Nucleus accumbens (tissue), 56 donors: ENCODE measurements at places on chromosomes 2 and 18.

DNA sequence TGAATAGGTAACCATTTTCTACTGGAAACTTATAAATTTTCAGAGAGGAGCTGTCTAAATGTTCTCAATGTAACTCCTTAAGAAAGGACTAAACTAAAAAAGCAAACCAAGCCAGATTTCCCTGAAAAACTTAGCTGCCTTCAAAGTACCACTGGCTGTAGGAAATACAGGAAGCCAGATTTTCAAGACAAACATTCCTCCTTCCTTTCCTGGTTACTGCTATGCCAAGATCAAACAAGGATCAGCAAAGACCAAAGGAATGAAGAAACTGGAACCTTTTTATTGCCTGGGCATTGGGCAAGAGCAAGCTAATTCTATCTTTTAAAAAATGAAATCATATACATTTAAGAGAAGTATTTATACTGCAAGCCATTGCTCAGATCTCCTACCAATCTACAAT lies 212.7 kb downstream of the DYM start:
- no peak for DNase-seq

- DNase-seq = no peak
These were observed 127.6 kb downstream of the NCOA1 start for GRCh38 chr2:24618680-24619079.

DNA sequence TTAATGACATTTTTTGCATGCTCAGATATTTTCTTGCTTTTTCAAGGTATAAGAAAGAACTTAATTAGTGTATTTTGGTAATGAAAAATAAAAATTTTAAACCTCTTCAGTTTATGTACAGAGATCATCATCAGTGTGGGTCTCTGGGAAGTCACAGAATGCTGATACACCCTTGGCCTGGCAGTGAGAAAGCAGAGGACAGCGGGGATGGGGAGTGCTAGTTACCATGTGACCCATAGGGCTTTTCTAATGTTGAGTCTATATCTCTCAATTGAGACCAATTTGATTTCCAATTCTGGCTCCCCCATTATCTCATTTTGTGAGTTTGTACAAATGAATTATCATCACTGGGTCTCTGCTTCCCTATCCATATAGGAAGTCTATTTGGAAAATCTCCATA lies 305.7 kb downstream of the CYRIA start:
- no peak for DNase-seq

- DNase-seq = no peak
These were observed 137.5 kb downstream of the DYM start for GRCh38 chr18:49322765-49323490.

DNA sequence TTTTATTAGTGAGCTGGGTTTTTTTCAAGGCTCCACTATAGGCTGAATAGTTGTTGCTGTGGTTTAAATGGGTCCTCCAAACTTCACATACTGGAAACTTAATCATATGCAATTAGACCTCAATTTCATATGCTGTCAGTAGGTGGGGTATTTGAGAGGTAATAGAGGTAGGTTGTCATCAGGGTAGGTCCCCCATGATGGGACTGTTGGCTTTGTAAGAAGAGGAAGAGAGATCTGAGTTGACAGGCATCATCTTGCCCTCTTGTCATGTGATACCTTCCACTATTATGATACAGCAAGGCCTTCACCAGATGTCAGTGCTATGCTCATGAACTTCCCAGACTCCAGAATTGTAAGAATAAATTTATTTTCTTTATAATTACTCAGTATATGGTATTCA lies 819.4 kb downstream of the LRP1B start:
- no peak for DNase-seq

- no peak for DNase-seq
These were observed 58.2 kb downstream of the TWSG1 start for GRCh38 chr18:9392726-9393125.

GRCh38 chr2:143497726-143498125 lies 368.5 kb downstream of the ARHGAP15 start:
- no peak for DNase-seq

DNA sequence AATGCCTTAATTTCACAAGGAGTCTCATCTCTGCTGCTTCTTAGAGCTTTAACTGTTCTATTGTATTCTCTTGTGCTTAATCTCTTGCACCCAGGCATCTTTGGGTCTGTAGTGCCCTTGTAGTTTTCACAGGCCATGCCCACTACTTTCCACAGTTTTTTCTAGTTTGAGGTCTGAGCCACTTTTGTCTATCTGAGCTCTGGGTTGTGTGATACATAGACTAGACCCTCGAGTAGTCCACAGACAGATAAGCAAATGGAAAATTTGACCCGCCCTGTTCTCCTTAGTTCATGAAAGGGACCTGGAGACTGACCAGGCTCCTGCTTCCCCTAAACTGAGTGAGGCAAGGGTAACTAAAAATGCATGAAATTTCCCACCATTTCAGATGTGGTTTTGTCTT lies 466.8 kb upstream of the ZEB2 start:
- DNase-seq = no peak

GRCh38 chr18:9951022-9951859 lies 37.4 kb downstream of the VAPA start:
- no peak for DNase-seq

DNA sequence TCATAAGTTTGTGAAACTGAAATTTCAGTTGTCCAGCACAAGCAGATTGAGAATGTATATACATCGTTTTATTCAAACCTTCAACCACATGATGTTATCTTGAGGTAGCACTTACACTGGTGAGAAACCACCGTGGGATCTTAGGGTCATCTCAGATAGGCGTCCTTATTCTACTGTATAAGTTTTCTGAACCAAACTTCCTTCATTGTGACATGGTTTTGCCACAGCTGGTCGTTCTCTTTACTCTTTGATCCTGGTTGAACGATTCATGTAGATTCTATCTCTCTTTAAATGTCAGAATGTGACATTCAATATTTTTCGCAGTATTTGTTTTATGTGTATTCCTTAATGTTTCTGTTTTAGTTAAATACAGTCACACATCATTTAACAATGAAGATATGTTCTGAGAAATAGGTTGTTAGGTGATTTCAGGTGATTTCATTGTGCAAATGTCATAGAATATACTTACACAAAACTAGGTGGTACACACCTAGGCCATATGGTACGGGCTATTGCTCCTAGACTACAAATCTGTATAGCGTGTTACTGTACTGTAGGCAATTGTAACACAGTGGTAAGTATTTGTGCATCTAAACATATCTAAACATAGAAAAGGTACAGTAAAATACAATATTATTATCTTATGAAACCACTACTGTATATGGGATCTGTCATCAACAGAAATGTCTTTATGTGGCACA lies 17.9 kb upstream of the ARHGAP25 start:
- no peak for DNase-seq

DNA sequence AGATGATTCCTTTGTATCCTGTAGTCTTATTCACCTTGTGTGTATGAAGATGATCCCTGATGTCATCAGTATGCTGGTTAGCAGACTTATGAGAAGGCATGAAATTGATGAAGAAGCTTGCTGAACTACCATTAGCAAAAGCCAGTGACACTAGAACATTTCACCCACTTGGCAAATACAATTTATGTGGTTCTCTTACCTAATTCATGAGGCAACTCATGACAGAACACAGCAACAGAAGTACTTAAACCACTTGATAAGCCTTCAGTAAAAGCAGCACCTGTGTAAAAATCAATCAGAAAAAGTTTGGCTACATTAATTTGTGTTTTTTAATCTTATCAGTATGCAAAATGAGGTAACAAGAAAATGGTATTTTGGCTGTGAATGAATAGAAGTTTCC lies 16.8 kb downstream of the SLC39A6 start:
- no peak for DNase-seq

DNA sequence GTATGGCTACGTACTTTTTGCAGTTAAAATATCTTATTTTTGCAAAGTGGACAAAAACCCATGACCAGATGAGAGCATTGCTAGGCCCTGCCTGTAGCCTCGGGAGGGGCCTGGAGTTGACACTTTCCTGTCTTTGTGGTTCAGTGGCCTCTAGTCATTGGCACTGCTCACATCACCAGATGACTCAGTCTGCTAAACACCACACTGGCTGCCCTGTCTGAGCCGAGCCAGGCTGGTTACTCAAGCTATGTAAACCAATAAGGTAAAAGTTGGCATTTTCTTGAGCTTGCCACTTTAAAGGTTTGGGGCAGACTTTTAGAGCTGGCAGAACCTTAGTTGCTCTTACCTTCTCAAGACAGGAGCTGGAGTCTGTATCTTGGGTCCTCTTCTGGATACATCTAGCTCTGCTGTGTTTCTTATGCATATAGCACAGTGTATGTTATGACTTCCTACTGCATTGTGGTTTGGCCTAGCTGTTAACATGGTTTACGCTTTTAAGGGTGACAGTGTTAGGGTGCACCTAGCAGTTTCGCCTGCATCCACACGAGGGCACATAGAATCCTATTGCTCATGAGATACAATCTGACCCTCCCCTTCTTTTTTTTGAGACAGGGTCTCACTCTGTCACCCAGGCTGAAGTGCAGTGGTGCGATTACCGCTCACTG lies 76.4 kb downstream of the AP1S3 start:
- no peak for DNase-seq

GRCh38 chr2:120791243-120791961 lies 55.7 kb downstream of the GLI2 start:
- DNase-seq = no peak

DNA sequence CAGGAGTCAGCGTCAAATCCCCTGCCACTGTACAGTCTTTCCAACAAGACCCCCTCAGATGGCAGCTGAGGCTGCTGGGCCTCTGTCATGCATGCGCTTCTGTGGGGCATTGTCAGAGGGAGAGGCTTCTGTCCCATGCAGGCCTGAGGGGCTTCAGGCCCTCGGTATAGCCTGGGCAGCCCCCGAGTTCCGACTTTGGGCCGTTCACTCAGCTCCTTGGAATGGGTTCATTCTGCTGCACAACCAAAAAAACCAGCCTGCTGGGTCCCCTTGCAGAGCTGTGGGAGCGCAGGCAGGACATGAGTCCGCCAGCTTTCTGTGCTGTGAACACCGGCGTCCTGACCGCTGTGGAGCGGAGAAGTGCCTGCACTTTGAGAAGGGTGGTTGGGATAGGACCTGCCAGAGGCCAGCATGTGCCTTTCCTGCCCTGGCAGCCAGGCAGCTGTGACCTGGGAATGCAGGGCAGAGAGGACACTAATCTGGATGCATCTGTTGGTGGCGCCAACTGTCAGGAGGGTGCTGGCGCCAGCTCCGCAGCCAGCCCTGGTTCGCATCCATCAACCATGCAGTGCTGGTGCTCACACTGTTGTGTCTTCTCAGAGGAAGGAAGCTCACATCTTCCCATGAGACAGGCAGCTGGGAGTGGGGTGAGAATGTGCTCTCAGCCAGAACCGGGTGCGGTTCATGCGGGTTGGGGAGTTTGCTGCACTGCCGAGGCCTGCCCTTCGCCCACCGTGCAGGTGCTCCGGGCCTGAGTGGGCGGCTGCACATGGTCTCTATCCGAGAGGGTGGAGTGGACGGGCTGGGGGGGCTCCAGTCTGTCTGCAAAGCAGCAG lies 14.3 kb downstream of the ARHGEF4 start:
- no peak for DNase-seq

DNA sequence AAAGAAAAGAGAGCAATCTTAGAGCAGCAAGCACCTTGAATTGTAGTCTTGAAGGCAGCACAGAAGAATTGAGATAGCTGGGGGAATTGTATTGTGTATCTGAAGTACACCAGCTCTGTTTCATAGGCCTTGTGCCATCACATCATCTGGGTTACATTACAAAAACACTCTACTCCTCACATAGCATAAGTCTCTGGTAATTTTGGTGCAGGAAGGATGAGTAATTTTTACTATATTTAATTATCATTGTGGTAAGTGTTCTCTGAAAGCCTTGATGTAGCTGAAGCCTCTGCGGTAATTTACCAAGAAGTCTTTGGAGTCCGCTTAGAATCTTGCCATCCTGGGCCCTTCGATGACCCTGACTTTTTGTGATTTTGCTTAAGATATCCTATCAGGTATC lies 291.1 kb downstream of the ARHGAP15 start:
- DNase-seq = no peak

- DNase-seq = no peak
These were observed 47.0 kb upstream of the CABLES1 start for GRCh38 chr18:23088310-23088709.

DNA sequence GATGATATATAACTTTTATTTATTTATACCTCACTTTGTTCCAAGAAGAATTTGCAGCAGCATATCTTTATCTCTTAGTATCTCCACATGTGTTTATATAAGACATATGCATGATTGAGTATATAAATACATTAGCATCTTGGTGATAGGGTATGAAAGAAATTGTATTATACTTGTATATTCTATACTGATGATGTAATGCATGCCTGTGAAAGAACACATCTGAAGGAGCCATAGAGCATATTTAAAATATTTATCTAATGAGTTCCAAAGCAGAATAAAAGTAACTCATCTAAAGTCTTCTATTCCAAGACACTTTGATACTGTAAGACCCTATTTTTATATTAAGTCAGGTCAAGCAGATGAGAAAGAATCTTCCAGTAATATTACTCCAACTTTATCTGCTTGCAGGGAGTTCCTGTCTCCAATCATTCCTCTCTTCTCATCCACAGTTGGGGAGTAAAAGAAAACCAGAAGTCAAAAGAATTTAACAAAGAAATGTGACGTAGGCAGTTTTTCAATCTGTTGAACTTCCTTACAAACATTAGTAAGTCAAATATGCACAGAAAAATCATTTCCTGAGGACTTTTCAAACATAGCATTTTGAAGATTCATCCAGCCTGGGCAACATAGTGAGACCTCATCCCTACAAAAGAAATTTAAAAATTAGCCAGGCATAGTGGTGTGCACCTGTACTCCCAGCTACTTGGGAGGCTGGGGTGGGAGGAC lies 76.7 kb downstream of the DTNB start:
- no peak for DNase-seq

DNA sequence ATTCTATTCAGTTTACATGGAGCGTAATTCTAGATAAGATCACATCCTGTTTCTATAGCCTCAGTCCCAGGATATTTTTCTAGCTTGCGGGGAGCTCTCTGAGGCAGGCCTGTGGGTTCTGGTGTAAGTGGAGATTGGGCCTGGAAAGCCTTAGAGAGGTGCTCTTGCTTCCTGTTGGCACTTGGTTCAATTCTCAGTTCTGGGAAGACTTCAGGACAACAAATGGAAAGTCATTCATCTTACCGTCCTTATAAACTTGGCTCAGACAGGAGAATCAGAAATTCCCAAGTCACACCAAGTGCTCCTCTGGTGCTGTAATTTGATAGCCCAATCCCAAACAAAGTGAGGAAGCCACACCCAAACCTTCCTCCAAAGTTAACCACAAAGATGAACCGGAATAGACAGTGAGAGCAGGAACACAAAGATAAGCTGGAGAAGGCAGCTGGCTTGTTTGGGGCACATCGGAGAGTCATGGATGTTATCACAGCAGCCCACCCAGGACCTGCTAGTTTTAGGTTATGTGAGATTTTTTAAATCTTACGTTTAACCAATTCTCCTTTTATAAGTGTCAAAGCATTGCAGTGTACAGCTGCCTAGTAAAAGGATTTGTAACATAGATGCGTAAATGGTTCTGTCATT lies 144.3 kb upstream of the MAP3K20 start:
- no peak for DNase-seq

DNA sequence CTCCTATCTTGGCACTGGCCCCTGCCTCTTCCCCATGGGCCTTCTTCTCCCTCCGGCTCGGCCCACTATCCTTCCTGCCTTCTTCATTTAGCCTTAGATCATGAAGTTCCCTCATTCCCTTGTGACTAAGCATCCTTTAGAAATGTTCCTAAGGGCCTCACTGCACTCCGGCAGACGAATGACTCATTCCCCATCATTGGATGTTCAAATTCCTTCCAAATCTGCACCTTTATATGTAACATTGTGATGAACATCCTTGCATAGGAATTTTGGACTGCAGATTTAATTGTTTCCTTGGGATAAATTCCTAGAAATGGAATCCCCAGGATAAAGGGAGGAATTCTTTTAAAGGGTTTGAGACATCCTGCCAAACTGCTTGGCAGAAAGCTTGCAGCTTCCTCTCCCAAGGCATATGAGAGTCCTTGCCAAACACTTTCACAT lies 19.0 kb downstream of the CRACDL start:
- DNase-seq = no peak
